Dermis microvascular lymphatic vessel endothelial cell (primary cell): ENCODE measurements at places on chromosomes 6 and 20.
A peak's percentile ranks its signal among the peaks of the same experiment; 100 is the strongest.

- no peak for DNase-seq
Observed at GRCh38 chr6:140036196-140036595, 661.7 kb upstream of the CITED2 start.

- DNase-seq = no peak
Observed at GRCh38 chr6:27081931-27082330, 165.6 kb upstream of the PRSS16 start.

GRCh38 chr6:134457941-134458340 lies 140.0 kb upstream of the SGK1 start:
- DNase-seq = no peak

- no peak for DNase-seq
Observed at GRCh38 chr6:58290177-58290576, 972.7 kb downstream of the PRIM2 start.

DNA sequence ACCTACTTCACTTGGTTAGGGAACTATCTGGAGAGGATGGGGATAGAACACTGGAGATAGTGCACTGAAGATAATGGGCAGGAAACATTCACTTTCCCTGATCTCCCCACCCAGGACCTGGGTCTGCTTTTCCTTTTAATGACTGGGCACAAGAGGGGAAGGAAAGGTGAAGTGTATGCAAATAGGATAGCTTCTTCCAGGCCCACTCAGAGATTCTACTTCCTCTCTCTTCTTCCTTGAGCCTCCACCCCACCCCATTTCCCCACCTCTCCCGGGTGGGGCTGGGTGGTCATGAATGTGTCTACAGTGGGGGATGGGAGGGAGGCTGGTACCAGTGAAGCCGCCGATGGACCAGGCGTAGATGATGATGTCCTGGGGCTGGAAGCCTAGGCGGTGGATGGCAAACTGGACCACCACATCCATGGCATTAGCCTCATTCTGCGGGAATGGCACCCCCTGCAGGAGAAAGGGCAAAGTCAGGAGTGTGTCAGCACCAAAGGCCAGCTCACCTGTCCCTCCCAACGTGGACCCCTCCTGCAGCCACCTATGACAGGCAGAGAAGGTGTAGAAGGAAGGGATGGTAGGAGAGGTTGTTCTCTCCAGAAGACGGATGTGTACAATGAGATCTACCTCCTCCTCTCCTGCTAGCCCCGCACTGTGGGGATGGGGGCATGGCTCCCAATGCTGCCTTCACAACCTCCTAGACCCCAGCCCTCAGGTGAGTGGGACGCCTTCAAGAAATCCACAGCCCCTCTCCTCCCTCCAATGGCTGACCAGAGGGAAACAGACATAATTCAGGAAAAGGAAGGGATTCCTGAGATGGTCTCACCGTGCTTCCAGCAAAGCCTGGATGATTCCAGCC lies 8.6 kb upstream of the LY6G5C start:
- no peak for DNase-seq

GRCh38 chr6:134734312-134734869 lies 215.5 kb downstream of the ALDH8A1 start:
- no peak for DNase-seq

GRCh38 chr6:97668716-97669115 lies 385.7 kb upstream of the MMS22L start:
- DNase-seq = no peak

GRCh38 chr6:111985202-111985731 lies 68.6 kb upstream of the CCN6 start:
- DNase-seq = no peak

DNA sequence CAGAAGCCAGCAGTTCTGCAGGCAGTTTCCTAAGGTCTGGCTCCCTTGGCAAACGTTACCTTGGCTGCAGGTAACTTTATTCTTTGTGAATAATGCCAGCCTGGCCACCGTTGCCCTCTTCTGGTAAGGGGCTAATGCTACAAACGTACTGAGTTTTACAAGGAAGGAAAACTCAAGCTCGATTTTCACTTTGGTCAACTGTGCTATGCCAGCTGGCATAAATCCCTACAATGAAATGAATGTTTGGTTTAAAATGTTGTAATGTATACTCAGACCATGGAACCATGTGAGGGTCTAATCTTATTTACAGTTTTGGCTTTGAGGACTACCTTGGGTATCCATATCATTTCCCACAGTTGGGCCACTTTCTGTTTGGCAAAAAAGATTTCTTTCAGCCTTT lies 101.4 kb downstream of the SLX4IP start:
- no peak for DNase-seq

GRCh38 chr6:156691018-156691417 lies 86.2 kb upstream of the ARID1B start:
- no peak for DNase-seq

- DNase-seq = no peak
Observed at GRCh38 chr6:143828572-143828971, 14.6 kb upstream of the LTV1 start.

DNA sequence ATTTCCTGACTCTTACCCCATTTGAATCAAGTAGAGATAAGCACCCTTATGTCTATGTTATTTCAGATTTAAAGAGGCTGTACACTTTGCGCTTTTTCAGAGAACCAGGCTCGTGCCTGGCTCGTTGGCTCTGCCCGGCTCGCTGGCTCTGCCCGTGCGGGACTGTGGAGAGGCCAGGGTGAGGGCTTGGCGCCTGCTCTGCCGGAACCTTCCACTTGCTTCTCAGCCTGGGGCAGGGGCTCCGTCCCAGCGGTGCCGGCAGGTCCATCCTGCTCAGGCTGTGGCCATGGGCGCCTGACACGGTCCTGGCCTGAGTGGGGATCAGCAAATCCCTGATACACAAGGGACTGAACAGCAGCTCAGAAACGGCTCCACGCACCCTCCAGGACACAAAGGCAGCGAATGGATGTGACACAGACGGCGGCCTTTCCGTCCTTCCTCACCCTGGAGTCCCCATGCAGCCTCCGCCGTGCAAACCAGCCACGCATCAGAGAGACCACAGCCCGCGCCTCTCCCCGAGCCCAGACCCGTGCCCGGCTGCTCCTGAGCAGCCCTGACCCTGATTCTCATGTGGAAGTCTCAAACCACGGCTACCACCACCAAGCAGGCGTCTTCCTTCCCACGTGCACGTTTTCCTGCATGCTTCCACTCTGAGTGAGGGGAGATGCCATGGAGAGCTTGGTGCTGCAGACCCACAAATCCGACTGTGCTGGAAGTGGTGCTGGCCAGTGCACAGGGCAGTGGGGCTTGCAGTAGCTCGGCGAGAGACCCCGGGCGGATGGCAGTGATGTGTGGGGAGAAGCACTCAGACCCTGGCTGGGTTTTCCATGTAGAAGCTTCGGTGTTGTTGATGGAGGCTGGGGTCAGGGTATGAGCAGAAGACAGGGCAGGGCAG lies 233.9 kb downstream of the ERMARD start:
- no peak for DNase-seq

DNA sequence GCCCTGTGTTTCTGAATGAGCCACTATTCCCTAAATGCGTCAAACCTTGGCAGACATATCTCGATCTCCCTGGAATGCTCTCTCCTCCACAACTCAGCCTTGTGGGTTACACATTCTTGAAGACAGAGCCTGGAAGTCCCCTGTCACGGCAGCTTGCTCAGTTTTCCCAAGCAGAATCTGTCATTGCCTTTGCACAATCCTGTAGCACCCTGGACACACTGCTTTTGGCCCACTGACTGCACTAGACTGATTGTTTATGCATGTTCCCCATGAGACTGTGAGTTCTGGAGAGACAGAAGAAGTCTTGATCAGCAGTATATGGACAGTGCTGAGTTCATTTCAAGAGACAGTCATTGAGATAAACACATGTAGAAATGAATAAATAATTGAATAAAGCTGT lies 406.7 kb downstream of the CD83 start:
- no peak for DNase-seq

DNA sequence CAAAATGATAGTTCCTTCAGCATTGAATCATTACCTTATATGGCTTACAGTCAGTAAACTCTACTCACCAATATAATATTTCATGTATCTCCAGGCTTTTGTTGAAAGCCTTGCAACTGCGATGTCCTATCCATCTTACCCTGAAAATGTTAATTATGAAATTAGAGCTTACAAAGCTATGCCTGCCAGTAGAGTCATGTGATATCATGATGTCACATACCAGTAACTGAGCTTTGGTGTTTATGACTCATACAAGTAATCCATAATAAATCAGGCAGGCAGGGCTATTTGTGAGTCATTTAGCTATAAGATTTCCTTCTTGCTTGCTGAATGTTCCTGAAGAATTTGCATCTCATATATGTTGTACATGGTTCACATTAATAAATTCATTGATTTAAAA lies 44.9 kb upstream of the FAM83B start:
- no peak for DNase-seq

- no peak for DNase-seq
Observed at GRCh38 chr6:26105109-26105730, 18.0 kb downstream of the HFE start.

- DNase-seq = no peak
Observed at GRCh38 chr6:81561071-81561564, 191.4 kb downstream of the TENT5A start.

- peak; percentile 80 for DNase-seq
Observed at GRCh38 chr6:166997768-166998255, 1.4 kb upstream of the CEP43 start.

DNA sequence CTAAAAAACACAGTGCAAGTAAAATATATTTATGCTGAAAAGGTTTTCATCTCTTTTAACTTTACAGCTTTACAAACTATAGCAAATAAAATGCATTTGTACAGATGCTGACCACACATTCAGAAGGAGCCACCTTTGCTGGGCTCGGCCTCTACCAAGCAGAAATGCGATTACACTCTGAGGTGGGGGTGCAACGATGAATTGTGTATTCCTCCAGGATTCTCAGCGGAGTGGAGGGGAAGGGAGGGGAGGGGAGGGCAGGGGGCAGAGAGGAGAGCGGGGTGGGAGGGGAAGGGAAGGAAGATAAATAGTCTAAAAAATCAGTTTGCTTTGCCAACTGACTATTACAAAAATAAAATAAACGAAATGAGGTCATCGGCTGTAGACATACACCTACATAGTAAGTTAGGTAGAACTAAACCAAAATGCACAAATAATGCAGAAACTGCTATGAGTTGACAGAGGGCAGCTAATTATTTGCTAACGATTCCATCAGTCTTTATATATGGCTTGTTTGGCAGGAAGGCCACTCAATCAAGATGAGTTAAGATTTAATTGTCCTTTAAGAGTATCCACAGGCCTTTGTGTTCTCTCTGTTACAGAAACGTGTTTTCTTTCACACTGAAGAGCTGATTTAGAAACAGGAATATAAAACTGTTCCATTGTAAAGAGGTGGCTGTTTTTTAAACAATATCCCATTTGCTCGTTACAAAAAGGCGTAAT lies 90.1 kb downstream of the TAF4 start:
- no peak for DNase-seq

GRCh38 chr20:56359212-56360132 lies 698 bp downstream of the FAM210B start:
- DNase-seq = peak; percentile 72

DNA sequence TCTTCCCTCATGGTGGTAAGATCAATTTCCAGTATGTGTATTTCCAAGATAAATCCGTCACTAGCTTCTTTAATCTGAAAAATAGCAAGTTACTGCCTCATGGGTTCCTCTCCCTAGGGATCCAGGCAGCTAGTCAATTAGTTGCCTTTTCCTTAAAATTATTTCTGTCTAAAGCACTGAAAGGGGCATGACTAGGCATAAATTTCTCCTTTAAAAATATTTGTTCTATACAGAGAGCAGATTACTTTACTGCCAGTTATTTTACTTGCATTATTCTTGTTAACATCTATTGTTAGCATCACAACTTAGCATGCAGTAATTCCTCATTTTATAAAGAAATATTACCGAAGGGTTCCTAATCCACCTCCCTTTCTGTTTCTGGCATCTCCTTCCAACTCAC lies 1.4 kb downstream of the MTCL3 start:
- no peak for DNase-seq

GRCh38 chr6:106117579-106117978 lies 31.4 kb downstream of the PRDM1 start:
- no peak for DNase-seq

DNA sequence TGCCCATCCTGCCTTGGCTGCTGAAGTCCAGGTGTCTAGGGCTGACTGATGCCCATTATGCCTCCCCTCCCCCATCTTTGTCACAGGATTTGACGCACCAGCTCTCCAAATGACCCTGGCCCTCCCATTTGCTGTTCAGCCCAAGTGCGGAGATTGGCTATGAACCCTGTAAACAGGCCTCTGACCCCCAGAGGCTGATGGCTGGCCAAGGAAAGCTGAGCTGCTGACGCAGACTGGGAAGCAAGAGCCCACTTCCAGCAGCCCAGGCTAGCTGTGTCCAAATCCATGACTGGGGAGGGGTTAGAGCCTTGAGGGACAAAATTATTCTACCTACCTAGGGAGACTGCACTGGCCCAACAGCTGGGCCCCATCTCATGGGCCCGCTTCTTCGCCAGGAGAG lies 797 bp upstream of the GNRH2 start:
- no peak for DNase-seq

DNA sequence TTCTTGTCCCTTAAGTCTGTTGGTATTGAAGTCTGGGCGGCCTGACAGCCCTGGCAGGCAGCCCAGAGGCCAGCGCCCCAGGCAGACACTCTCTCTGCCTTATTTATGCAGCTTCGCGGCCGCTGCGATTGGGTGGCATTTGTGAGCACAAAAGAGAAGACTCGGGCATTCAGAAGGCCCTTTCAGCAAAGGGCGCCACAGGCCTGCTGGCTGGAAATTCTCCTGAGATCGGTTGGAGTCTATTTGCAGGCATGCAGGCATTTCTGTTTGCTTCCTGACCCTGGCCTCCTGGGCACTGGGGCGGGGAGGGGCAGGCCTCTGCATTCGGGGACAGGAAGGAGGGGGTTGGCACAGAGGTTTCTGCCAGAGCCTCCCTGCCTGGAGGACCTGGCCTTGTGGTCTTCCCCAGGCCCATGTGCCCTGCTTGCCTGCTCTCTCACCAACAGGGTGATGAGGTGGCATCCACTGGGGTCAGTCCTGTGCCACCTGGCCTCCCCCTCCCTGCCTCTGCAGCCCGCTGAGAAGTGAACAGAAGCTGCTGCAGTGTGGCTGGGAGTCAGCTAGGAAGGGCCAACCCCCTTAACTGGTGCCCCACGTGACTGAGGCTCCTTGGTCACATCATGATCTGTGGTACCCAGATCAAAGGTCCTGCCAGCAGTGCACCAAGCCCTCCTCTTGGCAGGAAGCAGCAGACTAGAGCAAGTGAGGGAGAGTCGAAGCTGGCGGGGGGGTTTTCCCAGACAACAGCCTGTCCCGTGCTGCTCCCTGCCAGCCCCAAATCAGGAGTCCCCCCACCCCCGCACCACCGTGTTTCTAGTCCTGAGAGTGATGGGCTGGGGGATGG lies 16.6 kb upstream of the CCDC167 start:
- no peak for DNase-seq

- DNase-seq = peak; percentile 35
Observed at GRCh38 chr6:138004430-138005287, 102.6 kb downstream of the PERP start.

DNA sequence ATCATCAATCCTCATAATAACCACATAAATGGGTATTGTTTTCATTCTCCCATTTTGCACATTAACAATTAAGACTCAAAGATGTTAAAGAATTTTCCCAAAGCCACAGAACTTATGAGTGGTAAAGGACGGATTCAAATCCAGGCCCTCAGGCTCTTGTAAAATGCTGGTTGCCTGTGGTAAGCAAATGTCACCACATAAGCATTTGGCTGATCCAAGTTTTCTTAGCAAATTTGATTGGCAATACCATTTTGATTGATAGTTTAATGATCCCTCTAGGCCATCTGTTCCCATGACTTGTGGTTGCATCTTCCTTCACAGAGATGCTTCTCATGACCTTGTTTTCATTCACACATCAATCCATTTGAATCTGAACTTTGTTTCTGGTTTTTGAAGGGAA lies 252.0 kb upstream of the RIN2 start:
- DNase-seq = no peak
